Ovary (tissue), 10 donors: ENCODE measurements at places on chromosomes 11 and 22. TPM values are rescaled to one million over a fixed set of nuclear protein-coding genes. Genes with fewer than 3 reads are reported as not detected.

DNA sequence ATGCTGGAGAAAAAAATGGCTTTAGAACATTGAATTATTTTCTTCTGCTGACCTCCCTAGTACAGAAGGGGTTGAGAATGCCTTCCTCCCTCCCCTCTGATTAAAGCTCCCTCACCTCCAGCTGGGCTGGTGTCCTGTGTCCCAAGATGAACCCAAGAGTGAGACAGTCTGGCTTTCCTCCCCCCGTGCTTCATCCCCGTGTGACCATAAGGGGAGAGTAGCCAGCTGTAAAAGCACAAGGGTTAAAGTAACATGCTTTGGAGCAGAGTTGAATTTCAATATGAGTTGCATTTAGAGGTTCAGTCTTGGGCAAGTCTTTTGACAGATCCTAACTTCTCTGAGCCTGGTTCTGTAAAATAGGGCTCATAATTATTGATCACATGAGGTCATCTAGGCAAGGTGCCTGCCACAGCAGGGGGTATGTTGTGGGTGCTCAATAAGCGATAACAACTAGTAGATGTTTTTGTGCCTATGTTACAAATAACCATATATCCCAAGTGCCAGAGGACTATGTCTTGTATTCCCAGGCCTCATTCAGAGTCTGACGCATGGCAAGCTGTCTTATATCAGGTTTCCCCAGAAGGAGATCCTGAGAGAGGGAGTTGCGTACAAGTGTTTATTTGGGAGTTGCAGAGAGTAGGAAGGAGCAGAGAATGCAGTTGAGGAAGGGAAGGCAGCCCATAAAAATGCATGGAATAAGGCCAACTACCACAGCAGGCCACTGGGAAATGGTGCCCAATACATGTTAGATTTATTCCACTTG, 4.1 kb downstream of the PRG2 start:
- DNase-seq = no peak

GRCh38 chr11:47867823-47868222, 19.7 kb upstream of the NUP160 start:
- DNase-seq = no peak

DNA sequence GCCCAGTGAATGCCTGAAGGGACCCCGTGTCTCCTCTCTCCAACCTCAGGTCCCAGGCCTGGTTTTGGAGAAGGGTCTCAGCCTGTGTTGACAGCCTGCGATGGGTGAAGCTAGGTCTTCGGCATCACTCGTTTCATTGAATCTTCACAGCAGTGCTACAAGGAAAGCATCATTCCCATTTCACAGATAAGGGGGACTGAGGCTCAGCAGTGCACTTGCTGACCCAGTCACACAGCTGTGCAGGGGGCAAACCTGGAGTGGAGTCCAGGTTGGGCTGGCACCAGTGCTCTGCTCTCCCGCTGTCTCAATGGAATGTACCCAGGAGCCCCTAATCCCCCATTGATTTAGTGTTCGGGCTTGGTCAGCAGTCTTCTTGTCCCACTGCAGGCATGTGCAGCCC, 10.9 kb upstream of the YWHAH start:
- DNase-seq = no peak

- peak; percentile 75 for DNase-seq
These were observed 68.2 kb downstream of the FBXO7 start for GRCh38 chr22:32542677-32543357.

DNA sequence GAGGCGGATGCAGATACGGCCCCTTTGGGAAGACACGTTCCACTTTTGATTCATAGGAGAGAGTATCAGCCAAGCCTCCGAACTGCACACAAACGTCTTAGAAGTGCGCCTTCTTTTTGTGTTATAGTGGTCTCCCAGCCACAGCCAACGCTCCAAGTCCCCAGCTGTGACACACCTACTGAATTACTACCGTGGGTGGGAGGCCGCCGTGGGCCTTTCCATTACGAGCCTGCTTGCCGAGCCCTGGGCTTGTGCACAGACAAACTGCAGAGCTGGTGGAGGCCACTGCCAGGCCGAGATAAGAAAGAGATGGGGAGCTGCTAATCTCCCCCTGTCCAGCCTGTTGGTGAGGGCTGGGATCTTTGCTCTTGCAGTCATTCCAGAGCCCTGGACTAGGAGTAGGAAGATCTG, 761 bp downstream of the HMBS start:
- DNase-seq = no peak

DNA sequence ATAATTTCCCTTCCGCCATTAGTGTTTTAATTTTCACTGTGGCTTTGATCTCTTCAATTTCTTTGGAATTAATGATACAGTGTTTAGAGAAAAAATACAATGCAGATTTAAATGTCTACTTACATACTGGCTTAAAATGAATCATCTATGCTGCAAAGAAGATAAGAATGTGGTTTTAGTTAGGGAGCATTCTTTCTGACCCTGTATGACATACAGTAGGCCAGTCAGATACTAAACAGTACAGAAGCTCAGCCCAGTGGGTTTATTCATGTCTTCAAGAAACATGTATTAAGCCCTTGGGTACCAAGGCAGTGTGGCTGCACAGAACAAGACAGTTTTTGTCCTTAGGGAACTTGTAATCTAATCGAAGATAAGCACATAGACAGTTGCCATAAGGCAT, 268.8 kb downstream of the DDX10 start:
- no peak for DNase-seq

DNA sequence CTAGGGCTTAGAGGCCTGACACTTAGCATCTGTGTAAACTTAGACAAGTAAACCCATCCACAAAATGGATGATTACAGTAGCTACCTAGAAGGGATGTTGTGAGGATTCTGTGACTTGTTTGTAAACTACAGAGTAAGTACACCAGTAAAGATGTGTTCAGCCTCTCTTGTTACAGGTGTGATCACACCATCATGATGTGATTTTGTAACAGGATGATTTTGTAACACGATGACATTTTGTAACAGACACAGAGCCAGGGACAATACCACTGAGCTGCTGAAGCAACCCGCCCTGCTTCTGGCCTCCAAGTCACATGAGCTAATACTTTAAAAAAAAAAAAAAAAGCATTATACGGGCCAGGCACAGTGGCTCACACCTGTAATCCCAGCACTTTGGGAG, 17.0 kb downstream of the FADD start:
- DNase-seq = no peak

- DNase-seq = no peak
These were observed 582 bp upstream of the SHANK3 start for GRCh38 chr22:50672041-50672440.

GRCh38 chr22:25404928-25405816, 159.3 kb upstream of the GRK3 start:
- peak; percentile 76 for DNase-seq

DNA sequence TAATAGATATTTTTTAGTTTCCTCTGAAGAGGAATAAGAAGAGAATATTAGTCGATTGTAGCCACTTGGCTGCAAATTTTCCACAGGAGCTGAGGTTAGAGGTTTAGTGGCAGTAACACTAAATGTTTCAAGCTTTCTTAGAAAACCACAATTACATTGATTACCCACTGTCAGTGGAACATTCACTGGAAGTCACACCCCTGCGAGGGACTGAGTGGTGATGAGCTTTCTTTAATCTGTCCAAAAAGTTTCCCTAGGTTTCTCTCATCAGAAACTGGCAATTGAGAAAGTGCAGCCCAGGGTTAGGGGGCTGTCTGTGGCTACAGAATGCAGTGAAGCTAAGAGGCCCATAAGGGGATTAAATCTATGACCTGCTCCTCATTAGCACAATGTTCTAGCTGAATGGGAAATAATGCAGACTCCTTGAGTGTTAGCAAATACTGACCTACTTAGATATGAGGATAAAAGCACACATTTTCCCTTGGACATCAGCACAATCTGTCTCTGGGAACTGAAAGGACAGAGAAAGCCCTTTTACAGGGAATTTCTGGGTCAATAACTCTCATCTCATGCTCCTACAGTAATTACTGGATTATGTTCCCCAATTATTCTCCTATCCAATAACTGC, 189.5 kb downstream of the FAM76B start:
- no peak for DNase-seq

- DNase-seq = no peak
These were observed 269.4 kb downstream of the TTC28 start for GRCh38 chr22:28410050-28410816.

DNA sequence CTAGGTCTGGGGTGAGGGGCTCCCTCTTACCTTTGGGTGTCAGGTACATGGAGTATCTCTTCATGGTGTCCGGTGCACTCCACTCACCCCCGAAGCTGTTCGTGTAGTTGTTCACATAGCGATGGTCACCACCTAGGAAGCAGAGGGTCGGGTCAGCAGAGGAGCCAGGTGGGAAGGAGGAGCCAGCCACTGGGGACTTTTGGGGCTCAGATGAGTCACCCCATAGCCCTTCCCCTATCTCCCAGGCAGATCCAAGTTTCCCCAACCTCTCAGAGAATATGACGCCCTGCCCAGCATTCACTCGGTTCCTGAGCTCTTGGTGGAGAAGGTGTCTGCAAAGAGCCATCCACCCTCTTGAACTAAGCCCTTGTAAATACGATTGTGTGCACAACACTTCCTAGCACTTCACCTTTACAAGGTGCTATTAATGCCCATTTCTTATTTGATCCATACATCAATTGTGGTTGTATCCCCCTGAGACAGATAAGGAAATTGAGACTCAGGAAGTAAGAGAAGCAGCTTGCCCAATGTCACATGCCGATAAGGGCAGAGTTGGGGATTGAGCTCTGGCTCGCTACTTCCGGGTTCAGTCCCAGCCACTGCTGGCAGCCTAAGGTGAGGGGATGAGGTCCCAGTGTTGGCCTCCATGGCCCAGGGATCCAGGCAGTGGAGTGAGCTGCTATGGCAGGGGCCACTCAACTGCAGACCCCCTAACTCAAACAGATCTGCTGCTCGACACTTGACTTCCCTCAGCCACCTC, 14.8 kb downstream of the TRIM29 start:
- DNase-seq = no peak

DNA sequence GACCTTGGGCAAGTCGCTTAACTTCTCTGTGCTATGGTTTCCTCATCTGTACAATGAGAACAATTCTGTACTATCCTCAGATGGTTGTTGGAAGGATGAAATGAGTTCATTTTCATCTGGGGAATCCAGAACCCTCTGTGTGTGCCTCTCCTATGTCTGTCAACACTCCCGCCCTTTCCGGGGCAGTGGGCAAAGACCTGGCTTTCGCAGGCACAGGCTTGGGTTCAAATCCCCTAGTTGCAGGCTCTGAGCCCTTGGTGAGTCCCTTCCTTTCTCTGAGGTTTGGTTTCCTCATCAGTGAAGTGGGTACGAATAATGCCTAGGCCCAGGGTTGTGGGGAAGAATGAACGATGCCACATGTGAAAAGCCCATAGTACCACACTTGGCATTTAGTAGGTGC, 6.0 kb downstream of the PNPLA5 start:
- no peak for DNase-seq

NNMT gene
- 38.7 TPM for total RNA-seq

MS4A6E gene
- 1.3 TPM for total RNA-seq

OR52A1 gene
- total RNA-seq = not detected

RBMXL2 gene
- not detected for total RNA-seq

OPCML gene
- total RNA-seq = 0.32 TPM

INSC gene
- total RNA-seq = not detected

NOX4 gene
- 1.6 TPM for total RNA-seq

BMAL1 gene
- total RNA-seq = 53.4 TPM

GPHA2 gene
- 0.72 TPM for total RNA-seq

LIF gene
- 0.38 TPM for total RNA-seq

ART1 gene
- not detected for total RNA-seq
